SK-N-DZ (cell line): ENCODE measurements at places on chromosomes 13 and 19.

- DNase-seq, result no peak
Measured at GRCh38 chr19:16378291-16378889, 53.8 kb downstream of the KLF2 start.

DNA sequence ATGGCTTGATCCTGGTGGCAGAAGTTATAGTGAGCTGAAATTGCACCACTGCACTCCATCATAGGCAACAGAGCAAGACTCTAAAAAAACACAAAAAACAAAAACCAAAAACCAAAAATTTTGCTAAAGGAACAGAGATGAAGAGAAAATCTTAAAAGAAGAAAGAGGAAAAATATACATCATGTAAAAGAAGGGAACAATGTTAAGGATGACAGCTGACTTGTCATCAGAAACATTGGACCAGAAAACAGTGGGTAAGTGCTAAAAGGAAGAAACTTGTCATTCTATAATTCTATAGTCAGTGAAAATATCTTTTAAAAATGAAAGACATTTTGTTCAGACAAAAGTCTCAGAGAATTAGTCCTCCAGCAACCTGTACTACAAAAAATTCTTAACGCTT is 93.8 kb downstream of the WASF3 start:
- DNase-seq, result no peak

- no peak for DNase-seq
Measured at GRCh38 chr19:40599331-40599901, 1.8 kb upstream of the LTBP4 start.

GRCh38 chr13:35468195-35468594 is 8.3 kb downstream of the MAB21L1 start:
- no peak for DNase-seq

DNA sequence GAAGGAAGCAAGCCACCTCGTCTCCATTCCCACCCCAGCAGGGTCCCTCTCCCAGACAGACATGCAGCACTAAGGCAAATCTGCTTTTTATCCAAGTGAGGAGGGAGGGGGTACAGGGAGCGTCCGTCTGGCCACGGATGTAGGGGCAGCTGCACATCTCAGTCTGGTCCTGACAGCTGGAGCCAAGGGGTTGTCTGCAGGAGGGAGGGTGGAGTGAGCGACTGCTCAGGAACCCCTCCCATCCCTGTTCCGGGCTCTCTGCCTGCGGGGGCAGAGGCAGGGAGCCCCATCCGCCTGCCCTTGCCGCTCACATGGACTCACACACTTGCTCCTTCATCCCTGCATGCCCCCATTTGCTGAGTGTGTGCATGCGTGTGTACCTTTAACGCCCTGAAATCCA is 2.5 kb downstream of the TMEM190 start:
- DNase-seq, result no peak

- peak; percentile 63 for DNase-seq
Measured at GRCh38 chr19:4811328-4812131, 20.0 kb downstream of the TICAM1 start.

DNA sequence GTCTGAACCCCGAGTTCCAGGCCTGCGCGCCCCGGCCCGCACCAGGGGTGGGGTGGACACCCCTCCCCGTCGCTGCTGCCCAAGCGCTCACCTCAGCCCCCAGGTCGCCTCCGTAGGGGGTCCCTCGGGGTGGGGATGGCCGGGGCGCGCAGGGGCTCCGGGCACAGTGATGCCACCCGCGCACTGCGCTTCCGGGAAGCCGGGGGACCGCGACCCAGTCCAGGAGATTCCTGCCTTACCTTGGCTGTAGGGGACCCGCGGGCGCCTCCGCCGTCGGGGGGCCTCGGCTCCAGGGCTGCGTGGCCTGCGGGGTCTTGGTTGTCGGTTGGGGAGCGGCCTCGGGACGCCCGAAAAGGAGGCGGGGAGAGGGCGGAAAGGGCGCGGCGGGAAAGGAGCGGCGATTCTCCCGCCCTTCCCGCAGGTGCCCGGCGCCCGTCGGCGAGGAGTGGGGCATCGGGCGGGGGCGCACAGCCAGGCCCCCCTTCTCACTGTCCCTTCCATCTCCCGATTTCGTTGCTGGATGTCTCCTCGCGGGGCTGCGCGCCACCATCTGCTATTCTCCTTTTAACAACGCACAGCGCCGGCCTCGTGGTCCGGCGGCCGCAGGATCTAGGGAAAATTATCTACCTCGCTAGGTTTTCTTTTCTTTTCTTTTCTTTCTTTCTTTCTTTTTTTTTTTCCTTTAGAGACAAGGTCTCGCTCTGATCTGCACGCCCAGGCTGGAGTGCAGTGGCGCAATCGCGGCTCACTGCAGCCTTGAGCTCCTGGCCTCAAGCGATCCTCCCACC is at the start of gene KEAP1:
KEAP1 (minus strand) TSS at position 355 of the 788 bp plus-strand sequence. CDS start 3,323 bp downstream, outside the sequence.
- peak; percentile 57 for DNase-seq

- no peak for DNase-seq
Measured at GRCh38 chr13:34698945-34699344, 243.1 kb upstream of the NBEA start.

DNA sequence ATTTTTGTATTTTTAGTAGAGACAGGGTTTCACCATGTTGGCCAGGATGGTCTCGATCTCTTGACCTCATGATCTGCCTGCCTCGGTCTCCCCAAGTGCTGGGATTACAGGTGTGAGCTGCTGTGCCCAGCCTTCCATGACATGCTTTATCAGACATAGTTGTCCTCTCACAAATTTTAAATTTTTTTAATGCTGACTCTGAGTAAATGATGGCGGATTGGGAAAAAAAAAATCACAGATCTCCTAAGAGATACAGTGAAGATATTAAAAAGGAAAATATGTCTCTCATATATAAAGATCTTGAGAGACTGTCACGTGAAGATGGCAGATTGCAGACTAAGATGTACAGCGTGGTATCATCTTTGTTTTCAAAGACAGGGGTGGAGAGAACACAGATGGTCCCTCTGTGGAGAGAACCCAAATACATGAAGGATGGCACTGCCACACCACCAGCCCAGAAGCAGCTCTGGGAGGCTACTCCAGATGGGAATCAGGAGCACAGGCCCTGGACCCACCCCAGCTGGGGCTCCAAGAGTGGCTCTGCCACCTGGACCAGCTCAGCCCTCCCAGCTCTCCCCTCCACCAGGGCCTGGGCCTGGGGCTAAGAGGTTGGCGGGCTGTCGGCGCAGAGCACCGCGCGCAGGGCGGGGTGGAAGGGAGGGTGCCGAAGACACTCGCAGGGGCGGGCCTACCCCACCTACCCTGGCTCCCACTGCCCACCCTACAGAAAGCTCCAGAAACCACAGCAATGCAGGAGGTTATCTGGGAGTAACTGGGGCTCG is 20.0 kb upstream of the CCNP start:
- DNase-seq, result no peak

DNA sequence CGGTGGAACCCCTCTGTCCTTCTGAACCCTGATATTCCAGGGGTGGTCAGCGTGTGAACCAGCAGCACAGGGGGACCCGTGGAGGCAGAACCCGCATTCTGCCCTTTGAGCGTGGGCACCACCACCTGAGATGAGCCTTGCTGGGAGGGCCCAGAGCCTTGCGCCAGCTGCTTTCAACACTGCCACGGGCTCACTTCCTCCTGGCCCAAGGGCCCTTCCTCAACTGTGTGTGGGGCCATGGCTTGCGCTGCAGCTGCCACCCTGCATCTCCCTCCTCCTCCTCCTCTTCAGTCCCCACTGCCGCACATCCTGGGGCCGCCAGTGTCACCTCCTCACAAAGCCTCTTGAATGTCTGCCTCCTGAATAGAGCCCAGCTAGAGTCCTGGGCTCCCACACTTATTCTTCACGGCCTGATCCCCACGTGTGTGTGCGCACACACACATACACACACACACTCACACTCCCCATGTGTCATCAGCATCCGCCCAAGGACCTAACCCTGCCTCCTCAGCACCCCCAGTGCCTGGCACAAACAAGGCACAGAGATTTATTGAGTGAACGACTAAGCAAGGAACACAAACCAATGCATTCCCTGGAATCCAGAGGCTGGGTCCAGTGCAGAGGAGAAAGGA is 26.9 kb upstream of the TMEM160 start:
- no peak for DNase-seq

DNA sequence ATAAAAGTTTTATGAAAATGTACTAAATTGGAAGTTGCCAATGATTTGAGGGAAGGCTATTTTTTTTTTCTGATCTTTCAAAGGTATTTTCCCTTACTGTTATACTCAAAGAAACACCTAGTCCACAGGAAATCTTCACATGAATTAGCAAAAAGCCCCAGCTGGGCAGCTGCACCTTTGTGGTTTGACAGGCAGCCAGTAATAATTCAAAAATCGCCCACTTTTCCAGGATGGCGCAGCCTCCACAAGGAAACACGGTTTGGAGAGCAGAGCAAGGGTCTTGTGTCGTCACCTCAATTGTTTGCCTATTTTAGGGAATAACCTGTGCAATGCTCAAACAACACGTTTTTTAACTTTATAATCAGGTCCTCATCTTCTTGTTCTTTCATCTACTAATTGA is 324.9 kb upstream of the GPC6 start:
- DNase-seq, result no peak

- DNase-seq, result no peak
Measured at GRCh38 chr19:58477871-58478270, 1.7 kb downstream of the ZNF446 start.
